Renal cortical epithelial cell (primary cell): ENCODE measurements at places on chromosomes 3 and 15. TPM values are rescaled to one million over a fixed set of nuclear protein-coding genes. Genes with fewer than 3 reads are reported as not detected.
A peak's percentile ranks its signal among the peaks of the same experiment; 100 is the strongest.

GRCh38 chr3:15241341-15241740, 35.3 kb downstream of the CAPN7 start:
- DNase-seq = no peak

DNA sequence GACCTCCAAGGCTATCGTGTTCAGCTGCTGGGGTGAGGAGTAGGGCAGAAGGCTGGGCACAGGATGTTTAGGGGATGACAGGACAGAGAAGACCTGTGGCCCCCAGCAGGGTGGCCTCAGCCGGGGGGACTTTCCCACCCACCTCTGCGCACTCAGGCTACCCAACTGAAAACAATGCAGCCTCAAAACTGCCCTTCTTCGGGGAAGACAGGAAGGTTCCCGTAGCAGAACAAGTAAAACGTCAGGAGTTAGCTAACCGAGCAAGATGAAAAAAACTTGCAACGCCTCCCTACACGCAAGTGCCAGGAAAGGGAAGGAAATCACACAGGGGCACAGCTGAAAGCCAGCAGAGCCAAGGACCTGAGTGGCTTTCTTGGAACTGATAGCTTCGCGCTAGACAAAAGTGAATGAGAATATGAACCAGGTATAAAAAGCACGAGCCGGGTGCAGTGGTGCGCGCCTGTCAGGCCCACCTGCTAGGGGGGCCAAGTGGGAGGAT, 38.4 kb upstream of the FURIN start:
- peak; percentile 45 for DNase-seq

GRCh38 chr3:117719316-117719926, 1009.8 kb downstream of the TUSC7 start:
- DNase-seq = peak; percentile 27

- no peak for DNase-seq
Observed at GRCh38 chr15:77666296-77666660, 33.6 kb upstream of the LINGO1 start.

GRCh38 chr3:139906418-139906817, 28.6 kb upstream of the CLSTN2 start:
- DNase-seq = peak; percentile 94

- DNase-seq = peak; percentile 97
Observed at GRCh38 chr15:99324082-99324620, 72.9 kb downstream of the LRRC28 start.

DNA sequence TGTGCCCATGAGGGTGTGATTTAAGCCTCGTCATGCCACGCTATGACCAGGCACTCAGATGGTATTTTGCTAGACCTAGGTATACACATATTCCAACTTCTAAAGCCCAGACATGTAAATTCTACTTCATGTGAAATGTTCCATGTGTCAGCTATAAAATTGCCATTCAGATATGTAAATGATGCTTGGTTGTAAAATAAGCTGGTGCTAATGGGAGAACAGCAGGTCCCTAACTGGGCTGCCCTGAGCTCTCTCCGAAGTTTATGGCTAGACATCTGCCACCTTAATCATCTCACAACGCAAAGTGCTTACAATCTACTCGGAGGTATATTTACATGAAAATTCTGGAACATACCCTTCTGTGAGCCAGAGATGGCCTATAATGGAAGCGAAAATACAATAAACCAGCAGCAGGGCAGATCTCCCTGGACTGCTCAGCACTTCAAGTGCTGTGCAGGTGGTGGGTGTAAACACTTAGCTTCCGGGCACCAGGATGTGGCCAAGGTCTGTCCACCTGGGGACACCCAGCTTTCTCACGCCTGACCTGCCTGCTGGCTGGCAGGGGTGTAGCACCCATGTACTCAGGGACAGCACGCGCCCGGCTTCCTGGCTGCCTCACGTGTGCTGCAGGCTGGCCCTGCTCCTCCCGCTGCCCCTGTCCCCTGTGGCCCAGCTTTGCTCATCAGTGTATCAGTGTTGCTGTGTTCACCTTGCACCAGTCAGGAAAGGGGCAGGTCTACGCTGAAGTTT, 82.0 kb downstream of the CHDH start:
- no peak for DNase-seq

GRCh38 chr3:109643590-109643989, 306.2 kb upstream of the DPPA4 start:
- DNase-seq = peak; percentile 82

- peak; percentile 87 for DNase-seq
Observed at GRCh38 chr3:69212411-69213160, 90.2 kb upstream of the LMOD3 start.

GRCh38 chr3:57163751-57164150, 1.4 kb downstream of the IL17RD start:
- DNase-seq = no peak

DNA sequence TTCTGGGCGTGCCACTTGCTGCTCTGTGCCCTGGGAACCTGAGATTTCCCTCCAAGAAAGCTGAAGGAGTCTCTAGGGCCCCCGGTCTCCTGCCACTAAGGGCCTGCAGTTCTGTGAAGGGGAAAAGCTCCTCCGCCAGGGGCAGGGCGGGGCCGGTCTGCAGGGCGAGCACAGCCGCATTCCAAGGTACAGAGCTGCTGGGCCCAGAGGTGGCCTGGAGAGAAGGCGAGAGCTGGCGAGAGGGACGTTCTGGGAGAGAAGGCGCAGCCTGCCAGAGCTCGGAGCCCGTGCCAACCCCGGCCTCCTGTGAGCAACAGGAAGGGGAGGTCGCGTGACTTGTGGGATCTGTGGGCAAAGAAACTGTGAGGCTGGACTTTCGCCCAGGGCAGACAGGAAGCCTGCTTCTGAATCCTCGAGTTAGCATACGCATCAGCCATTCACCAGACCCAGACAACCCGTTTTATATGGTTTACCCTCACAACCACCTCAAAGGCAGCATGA, 500.4 kb downstream of the SHQ1 start:
- DNase-seq = peak; percentile 38

GRCh38 chr3:176430244-176431037, 766.8 kb downstream of the TBL1XR1 start:
- peak; percentile 50 for DNase-seq

GRCh38 chr3:111820651-111821050, 38.4 kb upstream of the PHLDB2 start:
- DNase-seq = no peak

GRCh38 chr15:79804838-79805237, 92.0 kb downstream of the MTHFS start:
- no peak for DNase-seq

DNA sequence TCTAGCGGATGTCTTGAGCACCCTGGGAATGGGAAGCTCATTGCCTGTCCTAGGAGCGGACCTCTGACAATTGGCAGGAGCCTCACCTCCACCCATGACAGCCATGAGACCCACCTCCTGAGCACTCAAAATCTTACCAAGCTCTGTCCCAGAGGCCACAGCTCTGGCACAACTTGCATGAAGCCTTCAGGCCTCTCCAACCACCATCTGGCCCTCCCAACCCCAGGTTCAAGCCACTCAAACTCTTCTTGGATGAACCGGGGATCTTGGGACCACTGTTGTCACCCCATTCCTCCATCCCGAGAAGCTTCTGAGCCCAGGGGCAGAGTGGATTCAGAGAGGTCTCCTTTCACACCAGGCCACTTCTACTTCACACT, 1.5 kb downstream of the VIPR1 start:
- DNase-seq = no peak

- DNase-seq = no peak
Observed at GRCh38 chr15:45156744-45157455, 27.1 kb downstream of the DUOX1 start.

GRCh38 chr15:40249477-40250303, 10.8 kb downstream of the PAK6 start:
- DNase-seq = no peak

DNA sequence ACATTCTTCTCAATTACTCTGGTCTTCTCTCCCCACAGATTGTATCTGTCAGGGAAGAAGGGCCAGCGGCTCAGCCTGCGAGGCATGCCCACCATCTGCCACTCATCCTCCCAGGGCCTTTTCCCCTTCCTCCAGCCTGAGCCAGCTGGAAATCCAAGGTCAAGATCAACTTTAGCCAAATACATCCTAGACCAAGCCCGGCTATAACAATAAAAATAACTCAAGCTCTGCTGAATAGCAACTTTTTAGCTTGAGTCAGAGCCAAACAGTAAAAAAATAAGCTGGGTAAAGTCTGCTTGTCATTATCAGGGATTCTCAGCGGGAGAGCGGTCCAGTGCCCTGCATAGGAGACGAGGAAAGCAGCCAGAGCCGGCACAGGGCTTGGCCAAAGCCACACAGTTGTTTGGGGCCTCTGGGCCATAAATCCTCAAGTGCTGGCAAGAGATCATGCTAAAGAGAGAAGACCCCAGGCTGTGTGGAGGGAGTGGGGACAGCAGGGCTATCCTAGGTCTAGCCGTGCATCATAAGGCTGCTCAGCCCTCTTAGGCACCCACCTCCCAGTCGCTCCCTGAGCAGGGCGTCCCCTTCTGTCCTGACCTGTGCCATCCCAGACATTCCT, 76.2 kb upstream of the HERC1 start:
- DNase-seq = peak; percentile 65

DNA sequence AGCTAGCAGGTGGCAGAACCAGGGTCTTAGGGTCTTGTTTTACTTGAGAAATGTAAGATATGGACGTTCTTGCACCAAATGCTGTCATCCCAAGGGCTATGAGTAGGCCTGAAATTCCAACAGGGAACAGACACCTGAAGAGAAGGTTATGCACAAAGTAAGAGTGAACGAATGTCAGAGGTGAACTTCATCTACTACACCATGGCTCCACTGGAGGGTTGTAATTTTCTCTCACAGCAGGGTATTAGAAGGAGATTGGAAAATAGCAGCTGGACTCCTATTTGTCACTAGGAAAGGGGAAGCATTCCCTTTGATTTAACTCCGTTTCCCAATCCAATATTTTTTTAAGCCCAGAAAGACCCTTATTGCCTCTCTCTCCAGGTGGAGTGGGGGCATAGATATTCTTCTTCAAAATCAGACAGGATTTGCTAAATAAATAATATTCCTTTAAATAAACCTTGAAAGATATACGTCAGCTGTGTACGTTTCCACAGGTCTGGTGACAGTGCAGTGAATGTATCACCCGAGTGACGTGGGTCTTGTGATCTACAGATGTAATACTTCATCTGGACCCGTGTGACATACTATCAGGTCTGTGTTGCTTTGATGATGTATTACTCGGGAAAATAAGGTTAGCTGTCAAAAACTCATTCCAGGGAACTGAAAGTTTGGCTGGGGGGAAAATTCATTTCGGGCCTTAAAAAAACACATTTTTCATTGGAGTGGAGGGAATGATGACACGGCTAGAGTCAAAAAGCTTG, 302.6 kb downstream of the CHL1 start:
- no peak for DNase-seq

GRCh38 chr3:149180057-149180573, 41.5 kb downstream of the CP start:
- peak; percentile 100 for DNase-seq

DNA sequence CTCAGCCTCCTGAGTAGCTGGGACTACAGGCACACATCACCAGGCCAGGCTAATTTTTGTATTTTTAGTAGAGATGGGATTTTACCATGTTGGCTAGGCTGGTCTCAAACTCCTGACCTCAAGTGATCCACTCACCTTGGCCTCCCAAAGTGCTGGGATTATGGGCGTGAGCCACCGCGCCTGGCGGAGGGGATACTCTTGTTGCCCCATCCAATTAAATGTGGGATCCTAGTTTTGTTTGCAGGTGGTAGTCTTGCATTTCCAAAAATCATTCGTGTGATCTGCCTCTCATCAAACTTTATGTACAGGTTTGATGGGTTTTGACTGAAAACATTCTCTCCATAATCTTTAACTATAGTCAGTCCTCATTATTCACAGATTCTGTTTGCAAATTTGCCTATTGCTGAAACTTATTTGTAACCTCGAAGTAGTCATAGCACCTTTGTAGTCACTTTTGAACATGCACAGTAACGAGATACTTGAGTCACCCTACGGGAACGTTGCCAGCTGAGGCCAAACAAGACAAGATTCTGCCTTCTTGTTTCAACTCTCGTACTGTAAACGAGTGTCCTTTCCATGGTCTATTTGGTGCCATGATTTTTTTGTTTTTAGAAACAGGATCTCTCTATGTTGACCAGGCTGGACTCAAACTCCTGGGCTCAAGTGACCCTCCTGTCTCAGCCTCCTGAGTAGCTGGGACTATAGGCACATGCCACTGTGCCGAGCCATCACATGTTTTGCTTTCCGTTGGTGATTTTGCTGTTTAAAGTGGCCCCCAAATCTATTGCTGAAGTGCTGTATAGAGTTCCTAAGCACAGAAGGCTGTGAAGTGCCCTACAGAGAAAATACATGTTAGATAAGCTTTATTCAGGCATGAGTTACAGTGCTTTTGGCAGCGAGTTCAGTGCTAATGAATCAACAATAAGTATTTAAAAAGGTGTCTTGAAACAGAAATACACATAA, 8.1 kb upstream of the MAPK6 start:
- DNase-seq = peak; percentile 83

DNA sequence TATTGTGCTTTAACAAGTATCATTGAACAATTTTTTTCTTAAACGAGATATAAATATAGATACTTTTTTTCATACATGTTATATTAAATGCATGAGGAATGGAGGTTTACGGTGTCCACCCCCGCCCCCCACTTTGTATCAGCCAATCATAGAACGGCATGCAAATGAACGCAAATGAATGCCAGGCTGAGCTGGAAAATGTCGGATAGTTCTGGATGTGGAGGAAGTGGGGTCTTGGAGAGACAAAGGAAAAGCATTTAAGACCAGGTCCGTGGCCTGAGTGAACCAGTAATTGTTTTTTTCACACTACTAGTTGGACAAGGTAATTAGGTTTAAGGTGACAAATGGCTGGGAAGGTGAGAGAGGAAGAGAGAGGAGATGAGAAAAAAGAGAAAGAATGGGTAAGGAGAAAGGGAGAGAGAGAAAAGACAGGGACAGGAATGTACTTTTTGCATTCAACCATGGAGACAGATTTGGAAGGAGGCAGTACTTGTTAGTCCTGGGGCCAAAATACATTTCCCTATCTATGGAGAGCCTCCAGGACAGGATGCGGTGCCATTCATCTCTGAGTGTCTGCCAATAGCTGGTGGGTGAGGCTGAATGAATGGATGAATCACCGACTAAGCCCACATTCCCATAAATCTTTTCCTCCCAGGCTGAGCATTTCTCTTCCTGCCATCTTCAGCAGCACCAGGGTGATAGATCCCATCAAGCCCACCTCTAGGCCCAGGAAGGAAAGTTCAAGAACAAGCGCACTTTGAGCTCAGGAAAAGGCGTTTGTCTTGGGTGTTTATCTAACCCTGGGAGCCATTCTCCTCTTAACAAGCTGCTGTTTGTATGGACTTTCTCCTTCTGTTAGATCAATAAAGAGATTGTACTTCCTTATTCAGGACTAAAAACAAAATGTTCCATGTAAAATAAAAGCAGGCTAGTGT, 1.4 kb upstream of the RAD18 start:
- DNase-seq = peak; percentile 82

- DNase-seq = peak; percentile 39
Observed at GRCh38 chr15:62818691-62819090, 223.9 kb upstream of the TPM1 start.

GRCh38 chr15:88400084-88400483, 67.1 kb downstream of the MRPL46 start:
- no peak for DNase-seq

The QTRT2 gene
- 21.0 and 24.3 TPM in 2 replicates for total RNA-seq

The GOLGA8J gene
- total RNA-seq = 0.10 TPM in 1 of 2 replicates, not detected in the other

The VIPR1 gene
- 0.25 and 0.69 TPM in 2 replicates for total RNA-seq

The TPM1 gene
- 1,733 and 1,925 TPM in 2 replicates for total RNA-seq

The GOLGA6D gene
- not detected in 2 replicates for total RNA-seq

The VGLL3 gene
- 0.99 and 16.0 TPM in 2 replicates for total RNA-seq

The OR5K2 gene
- not detected in 2 replicates for total RNA-seq

The MFN1 gene
- 65.7 and 70.5 TPM in 2 replicates for total RNA-seq
